ENCODE measurements at places on chromosomes 5 and 9.

- DNase-seq, result peak; percentile 7
Measured at GRCh38 chr5:177557041-177557647, 2.8 kb upstream of the FAM193B start.

DNA sequence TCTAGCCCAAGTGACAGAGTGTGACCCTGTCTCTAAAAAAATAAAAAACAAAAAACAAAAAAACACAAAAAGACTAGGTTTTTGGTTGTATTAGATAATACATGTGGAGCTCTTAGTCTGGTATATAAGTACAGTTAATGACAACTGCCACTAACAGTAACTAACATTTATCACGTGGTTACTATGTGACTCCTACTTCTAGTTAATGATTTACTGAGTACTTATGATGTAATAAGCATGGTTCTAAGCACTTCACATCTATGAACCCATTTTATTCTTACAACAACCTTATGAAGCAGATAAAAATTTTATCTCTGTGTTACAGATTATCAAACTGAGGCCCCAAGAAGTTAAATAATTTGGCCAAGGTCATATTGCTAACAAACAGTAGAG, 6.1 kb upstream of the TMEFF1 start:
- no peak for DNase-seq

DNA sequence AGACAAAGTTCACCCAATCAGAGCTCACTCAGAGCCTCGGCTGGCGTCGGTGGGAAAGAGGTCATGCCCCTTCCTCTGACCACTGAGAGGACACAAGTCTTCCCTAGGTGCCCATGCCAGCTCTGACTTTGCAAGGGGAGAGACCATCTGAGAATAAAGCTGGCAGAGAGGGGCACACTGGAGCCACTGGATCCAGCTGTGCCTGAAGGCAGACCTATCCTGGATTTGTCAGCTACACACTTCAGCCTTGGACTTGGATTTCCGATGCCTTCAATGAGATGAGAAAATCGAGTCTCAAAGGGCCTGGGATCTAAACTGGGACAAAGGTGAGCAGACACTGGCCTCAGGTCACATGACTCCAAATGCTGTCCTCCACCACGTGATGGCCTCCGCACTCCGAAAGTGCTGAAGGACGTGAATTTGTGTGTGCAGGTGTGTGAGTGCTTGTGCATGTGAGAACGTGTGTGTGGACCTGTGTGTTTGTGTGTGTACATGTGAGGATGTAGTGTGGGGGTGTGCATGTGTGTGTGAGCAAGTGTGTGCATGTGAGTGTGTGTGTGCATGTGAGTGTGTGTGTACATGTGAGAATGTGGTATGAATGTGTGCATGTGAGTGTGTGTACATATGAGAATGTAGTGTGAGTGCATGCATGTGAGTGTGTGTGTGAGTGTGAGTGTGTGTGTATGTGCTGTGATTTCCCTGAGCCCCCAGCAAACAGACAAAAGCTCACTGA, 37.9 kb downstream of the BARX1 start:
- DNase-seq, result no peak

GRCh38 chr9:130940693-130941576, 1.9 kb upstream of the FIBCD1 start:
- DNase-seq, result peak; percentile 96

- peak; percentile 94 for DNase-seq
Measured at GRCh38 chr5:60843936-60844905, at the start of gene ELOVL7. Gene ELOVL7, minus strand, starts transcription at chr5:60844269. Its CDS starts 56,872 bp downstream, at chr5:60787397.

- DNase-seq, result no peak
Measured at GRCh38 chr5:37786416-37786815, 53.4 kb downstream of the GDNF start.

DNA sequence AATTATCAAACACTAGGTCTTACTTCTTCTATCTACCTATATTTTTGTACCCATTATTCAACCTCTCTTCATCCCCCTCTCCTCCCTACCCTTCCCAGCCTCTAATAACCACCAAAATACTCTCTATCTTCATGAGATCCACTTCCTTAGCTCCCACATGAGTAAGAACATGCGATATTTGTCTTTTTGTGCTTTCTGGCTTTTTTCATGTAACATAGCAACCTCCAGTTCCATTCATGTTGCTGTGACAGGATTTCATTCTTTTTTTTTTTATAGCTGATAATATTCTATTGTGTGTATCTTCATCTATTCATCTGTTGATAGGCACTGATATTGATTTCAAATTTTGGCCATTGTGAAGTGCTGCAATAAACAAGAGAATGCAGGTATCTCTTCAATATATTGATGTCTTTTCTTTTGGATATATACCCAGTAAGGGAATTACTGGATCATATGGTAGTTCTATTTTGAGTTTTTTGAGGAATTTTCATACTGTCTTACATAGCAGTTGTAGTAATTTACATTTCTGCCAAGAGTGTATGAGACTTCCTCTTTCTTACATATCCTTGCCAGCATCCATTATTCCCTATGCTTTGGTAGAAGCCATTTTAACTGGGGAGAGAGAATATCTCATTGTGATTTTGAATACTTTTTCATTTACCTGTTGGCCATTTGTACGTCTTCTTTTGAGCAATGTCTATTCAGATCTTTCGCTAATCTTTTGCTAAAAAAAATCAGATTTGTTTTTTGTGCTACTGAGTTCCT, 156.8 kb downstream of the DCP2 start:
- DNase-seq, result no peak

GRCh38 chr5:32042551-32042961, 131.6 kb downstream of the GOLPH3 start:
- no peak for DNase-seq

DNA sequence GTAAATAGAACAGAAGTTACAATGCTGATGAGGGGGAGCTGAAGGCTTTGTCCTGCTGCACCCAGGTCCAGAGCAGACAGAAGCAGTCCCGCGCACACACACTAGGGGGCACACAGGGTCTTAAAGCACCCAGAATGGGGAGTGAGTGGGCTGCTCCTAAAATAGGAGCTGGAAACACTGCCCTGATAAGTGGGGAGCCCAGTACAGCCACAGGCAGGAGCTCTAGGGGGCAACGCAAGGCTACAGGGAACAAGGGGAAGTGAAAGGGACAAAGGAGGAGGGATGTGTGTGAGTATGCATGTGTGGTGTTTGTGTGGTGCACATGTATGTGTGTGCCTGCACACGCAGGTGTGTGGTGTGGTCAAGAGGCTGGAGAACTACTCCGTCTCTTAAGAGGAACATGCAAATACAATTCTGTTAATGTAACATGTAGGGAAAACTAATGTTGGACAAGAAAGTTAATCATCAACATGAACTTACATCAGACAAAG, 191.5 kb downstream of the ROR2 start:
- DNase-seq, result no peak

- DNase-seq, result no peak
Measured at GRCh38 chr5:76485511-76485910, 82.4 kb downstream of the IQGAP2 start.

DNA sequence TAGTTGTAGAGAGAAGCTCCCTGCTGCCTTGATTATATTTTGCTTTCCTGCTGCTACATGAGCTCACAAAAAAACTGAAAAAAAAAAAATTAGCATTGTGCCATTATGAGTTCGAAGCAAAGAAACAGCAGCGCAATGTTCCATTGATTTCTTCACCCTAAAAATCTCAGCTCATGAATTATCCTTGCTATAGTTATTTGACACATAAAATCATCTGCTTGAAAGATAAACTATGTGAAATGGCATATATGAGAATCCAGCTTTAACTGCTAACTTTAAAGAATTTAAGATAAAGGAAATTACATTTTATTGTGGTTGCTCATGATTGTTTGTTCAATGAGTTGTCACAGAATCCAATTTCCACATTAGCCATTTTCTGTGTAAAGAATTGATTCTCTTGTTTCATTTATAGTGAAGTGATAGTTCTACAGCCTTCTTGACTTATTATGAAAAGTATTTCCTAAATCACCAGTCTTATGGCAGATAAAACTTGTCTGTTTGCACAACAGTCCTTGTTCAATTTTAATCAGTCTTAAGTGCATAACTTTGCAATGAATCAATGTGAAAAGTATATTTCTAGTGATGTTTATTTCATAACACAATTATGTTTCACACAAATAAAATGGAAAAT, 1275.0 kb upstream of the CDH9 start:
- peak; percentile 38 for DNase-seq

- no peak for DNase-seq
Measured at GRCh38 chr5:171129308-171129707, 179.7 kb upstream of the TLX3 start.

DNA sequence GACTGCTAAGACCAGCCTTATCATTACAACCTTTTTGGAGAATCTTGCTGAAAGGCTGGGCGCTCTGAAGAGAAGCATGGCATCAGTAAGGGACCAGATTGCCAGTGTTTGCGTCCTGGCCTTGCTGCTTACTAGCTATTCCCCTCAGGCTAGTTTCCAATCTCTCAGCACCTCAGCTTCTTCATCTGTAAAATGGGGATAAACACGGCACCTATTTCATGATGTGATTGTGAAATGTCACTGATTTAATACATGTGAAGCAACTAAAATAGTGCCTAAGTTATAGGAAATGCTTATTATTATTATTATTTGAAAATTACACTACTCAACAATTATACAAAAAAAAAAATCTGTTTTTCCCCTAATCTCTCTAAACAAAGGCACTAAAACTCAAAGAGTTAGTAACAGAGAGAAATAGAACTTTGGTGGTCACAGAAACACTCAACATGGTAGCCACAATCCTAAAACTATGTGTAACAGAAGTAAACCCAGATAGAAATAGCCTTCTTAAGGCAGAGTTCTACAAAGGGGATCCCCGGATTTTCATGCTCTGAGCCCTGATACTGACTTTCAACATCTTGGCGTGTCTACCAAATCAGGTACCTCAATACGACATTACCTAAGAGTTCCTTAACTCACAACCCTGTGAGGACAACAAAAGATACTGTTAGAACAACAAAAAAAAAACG, 62.0 kb downstream of the ENC1 start:
- no peak for DNase-seq

DNA sequence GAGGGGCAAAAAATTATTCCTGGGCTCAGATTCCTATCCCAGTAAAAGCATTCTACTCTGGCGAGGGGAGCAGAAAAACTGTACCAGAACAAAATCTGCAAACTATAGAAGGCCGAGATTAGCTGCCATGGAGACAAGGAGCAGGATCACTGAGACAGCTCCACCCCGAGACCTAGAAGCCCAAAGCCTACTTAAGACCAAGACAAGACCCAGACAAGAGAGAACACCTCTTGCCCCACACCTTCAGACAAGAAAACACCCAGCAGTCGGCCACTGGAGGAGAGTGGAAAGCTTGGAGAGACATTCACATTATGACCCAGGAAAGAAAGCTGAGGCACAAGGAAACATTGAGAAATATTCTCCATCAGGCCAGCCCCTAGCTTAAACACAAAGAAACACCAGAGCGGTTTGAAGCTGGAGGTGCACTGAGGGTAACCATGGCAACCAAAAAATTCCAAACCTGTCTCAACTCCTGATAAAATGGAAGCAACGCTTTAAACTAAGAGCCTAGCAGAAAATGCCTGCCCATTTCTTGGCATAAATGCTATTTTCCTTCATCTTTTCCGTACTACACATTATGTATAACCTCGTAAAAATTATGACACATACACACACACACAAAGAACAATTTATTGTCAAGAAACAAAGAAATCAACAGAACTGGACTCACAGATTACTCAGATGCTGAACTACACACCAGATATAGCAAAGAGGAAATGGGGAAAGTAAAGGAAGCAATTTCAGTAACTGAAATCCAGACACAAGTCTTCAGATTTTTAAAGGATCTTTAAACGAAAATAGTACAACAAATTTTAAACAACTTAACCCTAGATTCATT, 53.8 kb upstream of the FTMT start:
- no peak for DNase-seq

DNA sequence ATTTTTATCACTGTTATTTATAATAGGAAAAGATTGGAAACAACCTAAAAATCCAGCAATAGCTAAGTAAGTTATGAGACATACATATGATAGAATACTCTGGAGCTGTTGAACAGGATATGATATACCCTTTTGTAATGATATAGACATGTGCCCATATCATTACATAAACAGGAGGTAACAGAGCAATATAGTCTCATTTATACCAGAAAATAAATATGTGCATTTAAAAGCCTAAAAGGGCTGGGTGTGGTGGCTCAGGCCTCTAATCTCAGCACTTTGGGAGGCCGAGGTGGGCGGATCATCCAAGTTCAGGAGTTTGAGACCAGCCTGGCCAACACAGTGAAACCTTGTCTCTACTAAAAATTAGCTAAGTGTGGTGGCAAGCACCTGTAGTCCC, 2.3 kb upstream of the FABP6 start:
- no peak for DNase-seq

GRCh38 chr5:96408210-96408777, 24.8 kb downstream of the PCSK1 start:
- DNase-seq, result no peak

DNA sequence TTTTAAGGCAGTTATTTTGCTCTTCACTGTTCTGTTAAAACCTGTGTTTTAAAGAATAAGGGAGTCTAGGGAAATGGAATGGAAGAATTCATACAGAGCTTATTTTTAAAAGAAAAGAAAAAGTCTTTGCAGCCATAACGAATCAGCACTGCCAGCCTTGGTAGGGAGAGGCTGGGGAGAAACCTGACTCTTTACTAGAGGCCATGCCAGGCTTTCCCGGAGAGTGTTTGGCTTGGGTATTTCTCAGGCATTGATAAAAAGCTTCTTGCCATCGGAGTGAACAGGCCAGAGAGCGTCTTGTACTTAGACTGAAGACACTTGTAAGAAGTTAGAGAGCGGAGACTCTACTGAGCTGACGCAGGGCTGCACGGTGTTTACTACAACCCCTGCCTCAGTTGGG, 72.7 kb upstream of the NFIL3 start:
- no peak for DNase-seq

All from PC-9 (cell line).